ENCODE measurements at places on chromosomes 6 and 20.
A peak's percentile ranks its signal among the peaks of the same experiment; 100 is the strongest.

DNA sequence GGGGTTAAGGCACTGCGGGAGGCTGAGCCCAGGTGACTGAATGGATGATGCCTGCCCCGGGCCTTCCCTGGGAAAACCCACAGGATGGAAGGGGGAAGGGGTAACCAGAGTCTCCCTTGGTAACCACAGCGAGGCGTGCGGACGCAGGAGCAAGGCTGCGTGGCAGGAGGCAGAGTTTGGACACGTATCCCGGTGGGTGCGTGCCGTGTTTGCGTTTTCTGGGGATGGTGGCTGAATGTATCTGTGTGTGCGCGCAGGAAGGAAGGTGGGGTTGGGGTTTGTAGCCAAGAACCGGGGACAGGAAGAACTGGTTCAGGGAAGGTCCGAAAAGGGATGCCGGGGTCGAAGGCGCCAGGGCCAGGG, 1.8 kb downstream of the MDGA1 start:
- no peak for DNase-seq

DNA sequence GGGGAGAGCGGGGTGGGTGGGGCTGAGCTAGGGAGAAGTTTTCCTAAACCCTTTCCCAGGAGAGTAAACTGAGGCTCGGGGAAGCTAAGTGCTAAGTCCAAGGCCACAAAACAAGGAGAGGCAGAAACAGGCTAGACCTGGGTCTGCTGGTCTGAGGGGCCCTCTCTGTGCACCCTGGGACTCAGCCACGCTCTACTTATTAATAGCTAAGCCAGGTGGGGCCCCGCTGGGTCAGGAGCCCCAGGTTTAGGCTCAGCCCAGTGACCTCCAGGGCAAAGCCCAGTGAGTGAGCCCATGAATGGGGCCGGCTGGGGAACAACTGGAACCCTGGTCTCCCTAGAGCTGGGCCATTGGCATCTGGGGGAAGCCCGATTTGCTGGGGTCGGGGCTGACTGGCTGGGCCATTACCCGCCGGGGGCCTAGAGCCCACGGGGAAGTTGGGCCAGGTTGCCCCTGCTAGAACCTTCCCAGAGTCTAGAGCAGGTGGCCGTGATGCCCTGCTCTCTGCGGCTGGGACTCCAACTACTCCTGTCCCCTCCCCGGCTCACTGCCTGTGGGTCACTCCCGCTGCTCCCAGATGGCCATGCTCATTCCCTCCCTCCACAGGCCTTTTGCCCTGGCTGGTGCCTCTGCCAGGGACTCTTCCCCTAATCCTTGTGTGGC, 24.1 kb upstream of the NOL4L start:
- no peak for DNase-seq

GRCh38 chr20:21162631-21163030, 36.7 kb downstream of the KIZ start:
- no peak for DNase-seq

DNA sequence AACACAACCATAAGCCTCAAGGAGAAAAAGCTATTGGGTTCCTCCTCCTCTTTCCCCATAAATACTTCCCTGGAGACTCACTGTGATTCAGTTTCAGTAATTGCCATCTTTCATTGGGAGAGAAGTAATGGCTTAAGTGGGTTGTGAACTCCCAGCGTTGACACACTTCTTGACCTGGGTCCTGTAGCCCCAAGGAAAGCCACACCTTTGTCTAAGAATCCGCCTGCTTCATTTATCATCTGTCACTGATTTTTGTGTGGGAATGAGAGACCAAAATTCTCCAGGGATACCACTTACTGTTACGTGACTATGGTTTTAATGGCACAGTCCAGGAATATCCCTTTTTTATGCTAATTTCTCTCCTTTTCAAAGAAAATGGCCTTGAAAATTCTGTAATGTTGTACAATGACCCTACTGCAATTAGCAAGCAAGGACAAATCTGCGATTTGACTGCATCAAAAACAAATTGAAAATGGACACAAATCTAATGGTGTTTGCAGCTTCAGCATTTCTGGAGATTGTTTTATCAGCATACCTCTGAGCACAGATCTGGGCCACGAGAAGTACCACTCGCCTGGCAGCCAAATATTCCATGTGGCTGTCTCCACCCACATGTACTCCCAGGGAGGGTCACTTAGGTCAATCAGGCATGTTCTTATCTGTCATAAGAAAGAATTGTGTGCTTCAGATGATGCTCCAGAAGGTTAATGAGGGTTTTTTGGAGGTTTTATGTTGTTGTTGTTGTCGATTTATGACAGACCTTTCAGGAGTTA, 29.8 kb downstream of the DCBLD1 start:
- DNase-seq, result no peak

GRCh38 chr20:21228511-21228910, 74.6 kb upstream of the XRN2 start:
- peak; percentile 36 for DNase-seq

- no peak for DNase-seq
Measured at GRCh38 chr6:27889275-27889627, 22.9 kb downstream of the OR2B2 start.

DNA sequence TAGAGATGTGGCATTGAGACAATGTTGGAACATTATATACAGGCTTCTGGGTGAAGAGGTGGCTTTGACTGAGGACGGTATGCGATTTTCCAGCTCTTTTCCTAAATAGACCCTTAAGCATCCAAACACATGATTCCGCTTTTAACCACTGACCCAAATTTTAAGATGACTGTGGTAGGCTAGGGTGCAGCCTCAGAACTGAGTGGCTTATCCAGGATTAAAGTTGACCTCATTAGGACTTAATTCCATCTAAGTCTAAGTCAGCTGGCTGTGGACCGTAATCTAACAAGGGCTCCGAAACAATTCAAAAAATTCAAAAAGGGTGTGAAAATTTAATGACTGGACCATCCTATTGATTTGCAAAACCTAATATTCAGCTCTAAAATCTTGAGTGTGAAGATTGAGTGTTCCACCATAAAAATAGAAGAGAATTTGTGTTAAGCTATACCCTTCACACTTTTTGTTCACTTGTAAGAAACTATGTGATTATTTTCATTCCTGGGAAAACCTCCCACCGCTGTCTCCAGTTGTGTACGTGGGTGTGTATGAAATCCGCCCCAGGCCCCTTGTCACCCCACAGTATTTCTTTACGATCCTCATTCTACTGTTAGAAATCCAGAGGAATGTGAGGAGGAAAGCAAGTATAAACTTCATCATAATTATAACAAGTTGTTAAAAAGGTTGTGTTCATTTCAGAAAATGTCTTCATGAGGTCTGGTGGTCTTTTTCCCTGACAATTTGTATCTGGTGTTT, 2.7 kb downstream of the PCMTD2 start:
- DNase-seq, result no peak

DNA sequence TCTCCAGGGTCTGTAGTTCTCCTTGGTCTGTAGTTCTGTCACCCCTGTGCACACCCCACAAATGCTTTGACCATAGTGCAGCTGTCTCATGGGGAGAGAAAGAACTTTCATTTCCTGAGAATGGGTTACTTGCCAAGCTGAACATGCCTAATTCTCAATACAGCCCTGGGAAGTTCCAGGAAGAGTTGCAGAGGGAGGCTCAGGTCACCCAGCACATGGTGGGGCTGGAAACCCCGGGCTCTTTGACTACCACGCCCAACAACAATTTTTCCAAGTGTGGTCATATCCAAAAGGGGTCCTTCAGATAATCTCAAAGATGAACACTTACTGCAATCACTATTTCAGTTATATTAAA, 2.2 kb upstream of the PTPRA start:
- DNase-seq, result no peak

Measured in germinal center (tissue), 1 donor.